ENCODE measurements at places on chromosomes 5 and 9. TPM values are rescaled to one million over a fixed set of nuclear protein-coding genes. Genes with fewer than 3 reads are reported as not detected.

The ZDHHC11B gene
- not detected for polyA plus RNA-seq

The PMPCA gene
- polyA plus RNA-seq: 36.5 TPM

The CEP78 gene
- polyA plus RNA-seq: 25.9 TPM

GRCh38 chr5:33299621-33300208 lies 141.1 kb upstream of the TARS1 start:
- no peak for DNase-seq

- no peak for DNase-seq
Measured at GRCh38 chr5:36145311-36145710, 6.4 kb downstream of the LMBRD2 start.

DNA sequence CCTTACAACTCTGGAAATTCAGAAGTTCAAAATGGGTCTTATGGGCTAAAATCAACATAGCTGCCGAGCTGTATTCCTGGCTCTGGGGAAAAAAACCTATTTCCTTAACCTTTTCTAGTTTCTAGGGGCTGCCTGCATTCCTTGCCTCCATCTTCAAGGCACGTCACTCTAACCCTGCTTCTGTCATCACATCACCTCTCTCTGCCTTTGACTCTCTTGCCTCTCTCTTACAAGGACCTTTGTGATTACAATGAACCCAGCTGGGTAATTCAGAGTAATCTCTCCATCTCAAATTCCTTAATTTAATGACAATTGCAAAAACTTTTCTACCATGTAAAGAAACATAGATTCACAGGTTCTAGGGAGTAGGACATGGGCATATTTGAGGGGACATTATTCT lies 103.1 kb upstream of the SMC2 start:
- DNase-seq: no peak

GRCh38 chr9:114078021-114078780 lies at the start of gene AMBP:
Gene AMBP, minus strand, starts transcription at chr9:114078300. Its CDS starts 91 bp downstream, at chr9:114078209.
- DNase-seq: no peak

DNA sequence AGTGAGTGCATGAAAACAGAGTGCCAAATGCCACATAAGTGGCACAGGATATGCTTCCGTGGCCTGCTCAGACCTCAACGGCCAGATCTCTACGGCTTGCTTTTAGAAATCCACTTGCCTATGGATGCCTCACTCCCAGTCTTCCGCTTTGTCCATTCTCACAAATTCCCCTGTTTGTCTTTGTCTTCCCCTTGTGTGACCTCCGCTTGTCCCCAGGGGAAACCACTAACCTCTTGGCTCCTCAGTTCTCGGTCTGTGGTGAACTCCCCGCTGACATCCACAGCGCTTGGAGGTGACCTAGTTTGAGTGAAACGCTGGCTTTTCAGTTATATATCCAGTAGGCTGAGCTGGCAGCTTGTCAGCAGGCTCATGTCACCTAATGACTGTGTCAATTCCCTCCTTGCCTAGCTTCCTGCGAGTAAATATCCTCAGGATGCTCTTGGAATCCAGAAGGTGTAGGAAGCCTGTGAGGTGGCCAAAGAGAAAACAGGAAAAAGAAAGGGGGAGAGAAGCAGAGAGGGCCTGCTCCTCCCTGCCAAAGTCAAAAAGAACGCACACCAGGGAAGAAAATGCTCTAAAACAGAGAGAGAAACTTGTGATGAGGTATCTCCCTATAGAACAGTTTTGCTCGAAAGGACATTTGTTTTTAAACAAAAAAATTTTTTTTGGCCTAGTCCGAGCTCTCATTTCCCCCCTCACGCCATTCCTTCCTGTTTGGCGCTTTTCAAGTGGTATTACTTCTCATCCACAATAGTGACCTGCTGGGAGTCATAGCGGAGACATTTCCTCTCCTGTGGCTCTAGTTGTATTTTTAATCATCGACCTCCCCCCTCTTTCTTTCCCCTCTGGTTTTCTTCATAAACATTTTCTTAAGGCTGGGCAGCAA lies 101.6 kb upstream of the SPRY4 start:
- DNase-seq: no peak

DNA sequence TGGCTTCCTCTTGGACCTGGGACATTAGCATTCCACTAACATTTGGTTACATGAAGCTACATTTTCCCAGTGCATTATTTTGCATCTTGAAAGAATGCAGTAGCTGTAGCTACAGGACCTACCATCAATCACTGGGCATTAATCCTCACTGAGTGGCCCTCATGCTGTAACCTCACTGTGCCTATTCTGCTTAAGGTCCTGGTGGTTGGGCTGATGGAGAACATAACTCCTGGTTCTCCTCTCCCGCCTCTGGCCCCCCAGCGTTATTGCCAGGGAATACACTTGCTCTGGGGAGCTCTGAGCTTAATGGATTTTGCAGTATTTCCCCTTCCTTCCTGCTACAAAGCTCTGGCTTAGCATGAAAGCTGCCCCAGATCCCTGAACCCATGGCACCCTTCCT lies 111.5 kb upstream of the EQTN start:
- no peak for DNase-seq

DNA sequence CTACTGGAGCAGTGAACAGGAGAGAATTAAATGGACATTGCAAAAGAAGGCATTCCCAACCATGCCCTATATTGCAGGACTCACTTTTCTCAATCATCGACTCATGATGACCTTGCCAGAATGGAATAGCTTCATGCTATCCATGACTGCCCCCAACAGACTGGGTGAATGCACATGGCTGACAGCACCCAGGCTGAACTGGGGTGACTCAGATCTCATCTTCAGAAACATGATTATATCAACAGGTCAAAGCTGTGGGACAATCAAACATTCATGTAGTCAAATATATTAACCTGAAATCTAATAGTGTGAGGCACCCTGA lies 34.7 kb upstream of the MIER3 start:
- no peak for DNase-seq
